ENCODE measurements at places on chromosomes 2 and 18. TPM values are rescaled to one million over a fixed set of nuclear protein-coding genes. Genes with fewer than 3 reads are reported as not detected.

- H3K36me3 ChIP-seq: no peaks in the 10 kb centered on the region
- DNase-seq: peak; percentile 51
- H3K27me3 ChIP-seq: peaks cover 87% of the 10 kb centered on the region
- peak overlapping the region; percentile 84 for H3K4me3 ChIP-seq
- peaks cover 22% of the 10 kb centered on the region for H3K4me1 ChIP-seq
Measured at GRCh38 chr2:74548285-74548899, 5.3 kb downstream of the LOXL3 start.

The IL1R1 gene
- 0.47 TPM for total RNA-seq

GRCh38 chr2:237601453-237602116 is 11.1 kb upstream of the RAB17 start:
- no peaks in the 10 kb centered on the region for H3K27me3 ChIP-seq
- no peak overlapping the region for H3K27ac ChIP-seq

- peak; percentile 54 for DNase-seq
- H3K27ac ChIP-seq: no peak overlapping the region
- H3K27me3 ChIP-seq: peaks cover 22% of the 10 kb centered on the region
- peaks cover 33% of the 10 kb centered on the region for H3K4me1 ChIP-seq
Measured at GRCh38 chr18:23137097-23137635, 1.9 kb downstream of the CABLES1 start.

DNA sequence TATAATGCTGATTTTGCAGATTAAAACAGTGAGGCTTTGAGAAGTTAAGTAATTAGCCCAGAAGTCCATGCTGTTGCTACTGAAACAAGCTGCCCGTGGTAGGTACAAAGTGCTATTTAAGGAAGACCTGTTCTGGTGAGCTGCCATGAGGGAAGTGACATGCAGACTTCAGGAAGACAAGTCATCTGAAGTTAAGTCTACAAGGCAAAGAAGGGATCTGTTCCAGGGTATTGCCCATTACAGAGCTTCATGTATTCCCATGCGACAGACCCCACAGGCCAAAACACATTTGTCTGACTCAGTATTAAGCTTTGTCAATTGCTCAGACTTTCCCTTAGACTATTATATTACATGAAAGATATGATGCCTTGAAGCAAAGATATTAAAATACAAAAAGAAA is 520.8 kb downstream of the FBXO15 start:
- no peak overlapping the region for H3K27ac ChIP-seq
- DNase-seq: no peak
- no peaks in the 10 kb centered on the region for H3K27me3 ChIP-seq
- H3K4me3 ChIP-seq: no peak overlapping the region

DNA sequence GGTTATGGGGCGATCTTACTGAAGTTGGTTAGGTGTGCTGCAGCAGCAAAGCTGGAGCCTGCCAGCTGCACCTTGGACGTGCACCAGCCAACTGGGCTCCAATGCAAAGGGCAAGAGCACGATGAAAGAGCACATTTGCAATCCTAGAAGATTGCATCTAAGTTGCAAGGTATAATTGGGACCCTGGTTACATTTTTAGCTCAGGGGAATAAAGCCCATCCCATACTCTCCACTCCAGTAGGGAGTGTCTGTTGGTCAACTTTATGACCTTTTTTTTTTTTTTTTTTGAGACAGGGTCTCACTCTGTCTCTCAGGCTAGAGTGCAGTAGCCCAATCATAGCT is 22.2 kb upstream of the GPR55 start:
- H3K36me3 ChIP-seq: no peaks in the 10 kb centered on the region
- H3K27ac ChIP-seq: no peak overlapping the region
- DNase-seq: no peak
- no peaks in the 10 kb centered on the region for H3K4me1 ChIP-seq
- no peaks in the 10 kb centered on the region for H3K27me3 ChIP-seq

DNA sequence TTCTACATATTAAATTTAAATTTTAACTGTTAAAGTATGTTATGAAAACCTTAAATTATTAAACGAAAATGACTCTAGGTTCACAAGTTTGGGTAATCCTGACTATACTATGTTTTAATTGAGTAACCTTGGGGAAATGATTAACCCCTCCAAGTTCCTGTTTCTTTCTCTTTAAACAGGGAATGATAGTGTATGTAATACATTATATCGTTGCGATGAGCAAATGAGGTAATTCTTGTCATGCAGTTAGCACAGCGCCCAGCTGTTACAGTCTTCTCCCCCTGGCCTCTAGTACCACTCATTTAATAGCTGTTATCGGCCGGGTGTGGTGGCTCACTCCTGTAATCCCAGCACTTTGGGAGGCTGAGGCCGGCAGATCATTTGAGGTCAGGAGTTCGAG is 80.4 kb downstream of the MTA3 start:
- H3K4me1 ChIP-seq: peaks cover 31% of the 10 kb centered on the region
- no peak overlapping the region for H3K4me3 ChIP-seq
- H3K27me3 ChIP-seq: no peaks in the 10 kb centered on the region
- DNase-seq: no peak
- peaks cover 24% of the 10 kb centered on the region for H3K36me3 ChIP-seq

DNA sequence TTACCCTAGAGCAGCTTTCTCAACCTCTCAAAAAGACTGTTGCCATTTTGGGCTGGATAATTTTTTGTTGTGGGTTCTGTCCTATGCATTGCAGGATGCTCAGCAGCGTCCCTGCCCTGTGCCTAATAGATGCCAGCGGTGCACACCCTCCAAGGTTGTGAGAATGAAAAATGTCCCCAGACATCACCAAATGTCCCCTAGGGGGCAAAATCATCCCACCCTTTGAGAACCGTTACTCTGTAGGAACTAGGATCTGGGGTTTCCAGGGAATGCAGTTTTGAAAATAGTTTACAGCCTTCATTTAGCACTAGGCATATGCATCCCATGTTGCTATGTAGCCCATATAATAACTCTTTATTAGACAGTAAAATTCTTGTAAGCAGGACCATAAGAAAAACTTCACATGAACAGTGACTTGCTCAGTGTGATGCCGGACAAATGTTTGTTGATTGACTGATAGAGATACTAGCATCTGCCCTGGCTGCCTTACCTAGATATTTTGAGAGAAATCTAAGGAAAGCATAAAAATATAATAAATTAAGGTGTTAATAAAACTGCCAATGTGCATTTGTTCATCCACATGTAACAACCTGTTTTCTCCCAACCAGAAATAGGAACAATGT is 79.2 kb upstream of the EPC2 start:
- no peaks in the 10 kb centered on the region for H3K27me3 ChIP-seq
- H3K4me1 ChIP-seq: no peaks in the 10 kb centered on the region
- H3K36me3 ChIP-seq: no peaks in the 10 kb centered on the region
- H3K27ac ChIP-seq: no peak overlapping the region
- DNase-seq: peak; percentile 60
- no peak overlapping the region for H3K4me3 ChIP-seq

DNA sequence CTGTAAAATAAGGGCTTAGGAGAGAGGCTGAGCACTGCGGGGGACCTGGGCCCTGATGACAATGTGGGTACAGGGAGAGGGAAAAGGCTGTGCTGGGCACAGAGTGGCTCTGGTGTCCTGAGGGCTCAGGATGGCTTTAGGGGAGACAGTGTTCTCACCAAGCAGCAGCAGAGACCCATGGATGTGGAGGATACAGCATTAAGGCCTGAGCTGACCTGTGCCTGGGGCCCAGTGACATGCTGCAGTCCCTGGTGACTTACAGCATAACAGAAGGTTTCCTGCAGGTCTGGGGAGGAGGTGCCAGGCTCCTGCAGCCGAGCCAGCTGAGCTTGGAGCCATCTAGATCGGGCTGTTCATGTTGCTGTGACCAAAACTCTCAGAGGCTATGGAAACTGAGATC is 191.3 kb upstream of the SMAD2 start:
- H3K36me3 ChIP-seq: no peaks in the 10 kb centered on the region
- H3K27ac ChIP-seq: no peak overlapping the region
- H3K4me1 ChIP-seq: no peaks in the 10 kb centered on the region
- no peak overlapping the region for H3K4me3 ChIP-seq
- no peaks in the 10 kb centered on the region for H3K27me3 ChIP-seq

The NCL gene
- 439 TPM for total RNA-seq

DNA sequence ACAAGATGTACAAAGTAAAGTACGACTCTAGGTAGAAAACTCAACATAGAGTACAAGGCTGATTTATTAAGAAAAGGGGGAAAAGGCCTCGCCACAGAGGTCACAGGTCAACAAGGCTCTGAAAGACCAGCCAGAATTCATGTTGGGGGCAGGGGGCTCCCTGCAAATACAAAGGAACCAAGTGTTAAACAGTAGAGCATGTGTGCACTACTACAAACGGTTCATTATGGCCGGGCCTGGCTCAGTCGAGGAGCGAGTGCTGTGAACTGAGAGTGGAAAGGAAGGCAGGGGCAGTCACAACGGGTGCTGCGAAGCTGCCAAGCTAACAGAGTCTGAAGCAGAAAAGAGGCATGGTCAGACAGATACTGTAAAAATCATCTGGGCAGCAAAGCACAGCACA is 77.1 kb downstream of the MBOAT2 start:
- DNase-seq: no peak
- no peak overlapping the region for H3K4me3 ChIP-seq
- no peaks in the 10 kb centered on the region for H3K27me3 ChIP-seq
- no peaks in the 10 kb centered on the region for H3K36me3 ChIP-seq

- H3K27ac ChIP-seq: no peak overlapping the region
- no peak overlapping the region for H3K4me3 ChIP-seq
- no peaks in the 10 kb centered on the region for H3K4me1 ChIP-seq
- no peaks in the 10 kb centered on the region for H3K36me3 ChIP-seq
- no peak for DNase-seq
Measured at GRCh38 chr2:80209458-80209857, 95.1 kb downstream of the LRRTM1 start.

- H3K36me3 ChIP-seq: no peaks in the 10 kb centered on the region
- DNase-seq: no peak
- no peak overlapping the region for H3K27ac ChIP-seq
Measured at GRCh38 chr2:105401867-105402266, 3.0 kb upstream of the FHL2 start.

GRCh38 chr2:24382363-24383073 is 22.2 kb upstream of the ITSN2 start:
- peak; percentile 87 for DNase-seq
- H3K4me1 ChIP-seq: peaks cover 7% of the 10 kb centered on the region
- H3K27me3 ChIP-seq: no peaks in the 10 kb centered on the region
- H3K36me3 ChIP-seq: no peaks in the 10 kb centered on the region
- no peak overlapping the region for H3K4me3 ChIP-seq

The SLC9A2 gene
- 0.08 TPM for total RNA-seq

- no peaks in the 10 kb centered on the region for H3K4me1 ChIP-seq
- DNase-seq: no peak
- H3K27me3 ChIP-seq: no peaks in the 10 kb centered on the region
- H3K4me3 ChIP-seq: no peak overlapping the region
- H3K27ac ChIP-seq: no peak overlapping the region
- no peaks in the 10 kb centered on the region for H3K36me3 ChIP-seq
Measured at GRCh38 chr18:42614619-42615293, 500.7 kb downstream of the RIT2 start.

DNA sequence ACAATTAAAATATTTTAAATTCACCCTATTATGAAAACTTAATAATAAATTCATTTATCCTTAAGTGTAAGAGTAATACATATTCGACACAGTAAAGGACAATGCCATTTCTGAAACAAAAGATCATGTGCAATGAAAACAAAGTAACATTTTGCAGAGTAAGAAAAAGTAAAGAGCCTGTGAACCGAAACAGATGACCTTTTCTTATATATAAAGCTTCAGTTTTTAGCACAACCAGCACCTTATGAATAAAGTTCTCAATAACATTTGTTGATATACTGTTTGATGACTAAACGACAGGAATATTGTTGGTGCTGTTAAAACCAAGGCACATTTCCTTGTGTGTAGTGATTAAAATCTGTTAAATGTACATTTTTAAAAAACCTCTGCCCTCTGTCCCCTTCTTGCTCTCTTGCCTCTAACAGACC is 1.5 kb downstream of the PELI1 start:
- H3K27me3 ChIP-seq: no peaks in the 10 kb centered on the region
- peaks cover 33% of the 10 kb centered on the region for H3K4me1 ChIP-seq
- peak overlapping the region; percentile 82 for H3K4me3 ChIP-seq
- no peak for DNase-seq

The UGT1A4 gene
- total RNA-seq: not detected

The IL1RN gene
- not detected for total RNA-seq

- DNase-seq: no peak
- peaks cover 11% of the 10 kb centered on the region for H3K36me3 ChIP-seq
- no peak overlapping the region for H3K27ac ChIP-seq
- H3K4me3 ChIP-seq: no peak overlapping the region
- H3K4me1 ChIP-seq: peaks cover 8% of the 10 kb centered on the region
- H3K27me3 ChIP-seq: no peaks in the 10 kb centered on the region
Measured at GRCh38 chr2:68606759-68607158, 36.6 kb upstream of the PROKR1 start.

GRCh38 chr18:28791101-28791500 is 614.2 kb upstream of the CDH2 start:
- no peaks in the 10 kb centered on the region for H3K27me3 ChIP-seq
- H3K4me3 ChIP-seq: no peak overlapping the region
- H3K36me3 ChIP-seq: no peaks in the 10 kb centered on the region
- H3K4me1 ChIP-seq: no peaks in the 10 kb centered on the region
- no peak for DNase-seq

GRCh38 chr2:207768866-207769596 is 675 bp downstream of the FZD5 start:
- peaks cover 35% of the 10 kb centered on the region for H3K4me1 ChIP-seq
- DNase-seq: no peak
- H3K36me3 ChIP-seq: 0 out of 2 replicates have a peak, but pooled peaks cover 2% of the 10 kb centered on the region
- H3K27ac ChIP-seq: 0 out of 2 replicates have a peak overlapping the region, but pooled peaks have one; percentile 57
- H3K4me3 ChIP-seq: peak overlapping the region; percentile 89

DNA sequence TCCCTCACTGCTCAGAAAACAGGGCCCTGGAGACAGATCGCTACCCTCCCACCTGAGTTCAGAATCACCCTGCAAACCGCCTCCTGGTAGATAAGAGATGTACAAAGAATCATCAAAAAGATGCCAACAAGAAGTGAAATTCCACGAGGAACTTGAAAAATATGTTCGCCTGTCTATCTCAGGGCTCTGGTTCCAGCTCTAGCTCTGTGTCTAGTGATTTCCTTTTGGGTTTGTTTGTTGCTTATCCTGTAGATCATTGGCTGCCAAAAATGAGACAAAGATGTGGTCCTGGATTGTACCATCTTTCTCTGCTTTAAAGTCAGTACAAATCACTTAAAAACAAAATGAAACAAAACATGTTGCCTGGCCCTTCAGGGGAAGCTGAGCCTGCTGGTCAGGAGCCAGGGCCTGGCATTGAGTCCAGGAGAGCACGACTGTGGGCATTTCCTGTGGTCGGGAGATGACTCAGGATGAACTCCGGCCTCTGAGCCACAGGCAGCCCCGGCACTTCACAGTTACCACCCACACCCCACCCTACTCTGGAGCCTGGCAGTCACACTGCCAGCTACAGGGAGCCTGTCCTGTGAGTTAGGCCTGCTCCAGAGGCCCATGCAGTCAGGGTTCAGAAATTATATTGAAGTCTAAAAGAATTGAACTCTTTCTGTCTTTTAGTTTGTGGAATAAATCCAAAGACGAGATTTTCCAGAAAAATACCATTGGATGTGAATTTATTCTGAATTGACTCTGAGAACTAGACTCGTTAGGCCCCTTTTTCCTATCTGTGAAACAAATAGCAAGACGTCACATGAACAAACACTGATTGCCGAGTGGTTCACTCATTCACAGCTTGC is 8.0 kb upstream of the ITGB6 start:
- H3K27me3 ChIP-seq: no peaks in the 10 kb centered on the region
- H3K4me1 ChIP-seq: no peaks in the 10 kb centered on the region
- no peak overlapping the region for H3K4me3 ChIP-seq
- no peaks in the 10 kb centered on the region for H3K36me3 ChIP-seq
- no peak overlapping the region for H3K27ac ChIP-seq

The C2orf92 gene
- 2.9 TPM for total RNA-seq
